KBM-7 (cell line): ENCODE measurements at places on chromosomes 5 and 9.

- DNase-seq = no peak
Observed at GRCh38 chr9:125604196-125604595, 102.8 kb downstream of the MAPKAP1 start.

- DNase-seq = no peak
Observed at GRCh38 chr9:120538339-120538738, 41.6 kb downstream of the CDK5RAP2 start.

GRCh38 chr5:170755679-170756456, 27.7 kb upstream of the GABRP start:
- no peak for DNase-seq

- peak; percentile 87 for DNase-seq
Observed at GRCh38 chr5:138352722-138353559, 456 bp downstream of the KDM3B start.

DNA sequence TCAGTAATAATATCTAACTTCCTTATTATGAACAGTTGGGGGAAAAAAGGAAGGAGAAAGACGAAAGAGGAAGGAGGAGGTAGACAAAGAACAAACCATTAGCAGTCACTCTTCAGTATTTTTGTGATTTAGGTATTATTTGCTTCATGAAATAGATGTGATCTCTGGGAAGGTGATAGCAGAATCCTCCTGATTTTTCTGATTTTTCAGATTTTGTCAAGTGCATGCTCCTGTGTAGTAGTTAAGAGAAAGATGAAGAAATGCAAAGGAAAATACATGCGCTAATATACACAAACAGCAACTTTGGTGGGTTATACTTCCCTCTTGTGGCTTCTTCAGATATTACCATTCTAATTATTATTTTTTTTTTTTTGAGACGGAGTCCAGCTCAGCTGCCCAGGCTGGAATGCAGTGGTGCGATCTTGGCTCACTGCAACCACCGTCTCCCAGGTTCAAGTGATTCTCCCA, 31.6 kb downstream of the LMNB1 start:
- DNase-seq = peak; percentile 77
